ENCODE measurements at places on chromosomes 12 and 14.

DNA sequence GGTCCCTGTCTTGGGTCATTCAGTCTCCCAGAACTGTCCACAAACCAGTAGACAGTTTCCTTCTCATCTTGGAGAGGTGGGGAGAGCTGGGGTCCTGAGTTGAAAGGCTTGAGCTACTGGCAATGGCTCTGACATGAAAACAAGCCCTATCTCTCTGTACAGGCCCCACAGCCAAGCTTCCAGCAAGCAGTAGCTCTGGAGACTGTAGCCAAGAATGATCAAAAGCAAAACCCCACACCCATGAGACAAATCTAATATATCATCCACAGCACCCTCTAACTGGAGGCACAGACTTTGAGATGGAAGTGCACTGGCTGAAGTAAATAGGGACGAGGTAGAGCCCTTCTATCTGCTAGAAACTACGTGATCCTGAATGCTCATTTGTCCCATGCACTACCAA lies 40.9 kb downstream of the RERG start:
- no peak for DNase-seq

DNA sequence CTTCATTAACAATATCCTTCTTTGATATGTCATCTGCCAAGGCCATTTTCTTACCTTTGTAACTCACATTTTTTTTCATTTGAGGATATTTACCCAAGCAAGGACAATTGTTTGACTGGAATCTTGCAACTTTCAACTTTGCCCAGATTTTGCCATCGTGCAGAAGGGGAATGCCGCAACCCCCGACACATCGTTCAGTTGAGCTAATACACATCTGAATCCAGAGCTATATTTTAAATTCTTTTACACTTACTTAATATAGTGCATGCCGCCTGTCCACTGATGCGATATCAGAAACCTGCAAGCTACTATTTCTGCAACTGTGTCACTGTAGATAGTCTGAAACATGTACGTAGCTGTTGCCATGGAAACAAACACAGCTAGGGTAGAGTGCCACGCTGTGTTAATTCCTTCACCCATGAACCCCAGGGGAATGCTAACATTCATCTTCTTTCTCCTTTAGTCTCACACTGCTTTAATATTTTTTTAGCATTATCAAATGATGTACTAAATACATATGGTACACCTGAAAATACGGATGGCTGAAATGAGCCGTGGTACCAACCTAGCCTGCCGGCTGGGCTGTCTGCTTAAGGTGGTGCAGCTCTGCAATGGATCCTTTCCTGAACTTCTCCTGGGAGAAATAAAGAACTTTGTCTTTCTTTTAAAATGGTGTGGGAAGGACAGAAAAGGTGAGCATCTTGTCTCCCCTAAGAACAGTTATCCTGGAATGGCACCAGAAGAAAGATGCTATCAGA lies 77.0 kb upstream of the FOXN3 start:
- no peak for DNase-seq

- DNase-seq = no peak
Measured at GRCh38 chr12:12553208-12553785, 9.4 kb downstream of the DUSP16 start.

GRCh38 chr12:12201274-12201758 lies 65.5 kb downstream of the LRP6 start:
- DNase-seq = no peak

DNA sequence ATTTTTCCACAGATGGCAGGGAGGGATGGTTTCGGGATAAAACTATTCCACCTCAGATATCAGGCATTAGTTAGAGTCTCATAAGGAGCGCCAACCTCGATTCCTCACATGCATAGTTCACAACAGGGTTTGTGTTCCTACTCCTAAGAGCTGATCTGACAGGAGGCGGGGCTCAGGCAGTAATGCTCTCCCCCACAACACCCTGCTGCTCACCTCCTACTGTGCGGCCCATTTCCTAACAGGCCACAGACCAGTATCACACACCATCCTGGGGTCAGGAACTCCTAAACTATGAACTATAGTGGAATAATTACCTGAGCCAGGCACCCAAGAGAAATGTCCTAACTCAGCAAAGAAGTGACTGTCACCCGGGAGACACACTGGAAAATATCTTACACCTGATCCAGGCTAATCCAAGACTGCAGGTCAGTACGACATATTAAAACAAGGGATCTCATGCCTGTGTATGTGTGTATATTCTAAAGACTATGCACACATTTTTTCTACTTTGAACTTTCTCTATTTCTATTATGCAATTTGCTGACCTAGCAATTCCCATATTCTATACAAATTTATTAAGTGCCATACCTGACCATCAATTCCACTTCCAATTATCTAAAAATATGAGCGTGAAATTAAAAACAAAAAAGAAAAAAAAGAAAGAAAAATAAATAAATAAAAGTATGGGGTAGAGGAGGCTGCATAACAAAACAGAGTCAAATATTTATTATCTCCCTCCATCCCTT lies 4.7 kb downstream of the NAA25 start:
- DNase-seq = no peak

DNA sequence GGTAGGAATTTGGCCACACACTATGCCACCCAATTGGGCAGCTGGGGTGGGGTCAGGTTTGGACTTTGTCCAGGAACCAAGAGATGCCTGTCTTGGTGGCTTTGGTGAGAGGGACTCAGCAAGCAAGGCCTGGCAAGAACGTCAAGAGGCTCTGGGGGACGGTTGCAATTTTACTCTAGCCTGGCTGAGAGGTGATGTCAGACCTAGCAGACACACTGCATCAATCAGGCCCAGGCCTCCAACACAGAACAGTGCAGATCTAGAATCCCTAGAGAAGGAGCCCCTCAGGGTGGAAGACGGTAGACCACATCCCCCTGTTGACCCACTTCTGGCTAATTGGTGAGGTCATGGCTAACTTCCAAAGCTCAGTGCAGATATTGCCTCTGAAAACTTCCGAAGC lies 1.6 kb upstream of the UNC119B start:
- no peak for DNase-seq

DNA sequence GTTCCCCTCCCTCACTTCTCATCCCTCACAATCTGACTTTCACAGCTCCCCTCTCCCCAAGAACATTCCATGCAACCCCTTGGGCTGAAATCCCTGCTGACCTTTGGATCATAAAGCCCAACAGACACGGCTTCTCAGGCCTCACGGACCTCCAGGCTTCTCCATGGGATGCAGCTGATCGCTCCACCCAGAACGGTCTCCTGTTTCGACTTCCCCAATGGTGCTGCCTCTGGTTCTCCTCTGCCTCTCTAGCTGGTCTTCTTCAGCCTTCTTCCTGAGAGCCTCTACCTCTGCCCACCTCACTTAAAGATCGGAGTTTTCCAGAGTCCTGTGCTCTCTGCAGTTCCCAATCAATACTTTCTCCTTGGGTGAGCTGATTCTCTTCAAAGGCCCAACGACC lies 17.8 kb upstream of the PRMT8 start:
- DNase-seq = no peak

DNA sequence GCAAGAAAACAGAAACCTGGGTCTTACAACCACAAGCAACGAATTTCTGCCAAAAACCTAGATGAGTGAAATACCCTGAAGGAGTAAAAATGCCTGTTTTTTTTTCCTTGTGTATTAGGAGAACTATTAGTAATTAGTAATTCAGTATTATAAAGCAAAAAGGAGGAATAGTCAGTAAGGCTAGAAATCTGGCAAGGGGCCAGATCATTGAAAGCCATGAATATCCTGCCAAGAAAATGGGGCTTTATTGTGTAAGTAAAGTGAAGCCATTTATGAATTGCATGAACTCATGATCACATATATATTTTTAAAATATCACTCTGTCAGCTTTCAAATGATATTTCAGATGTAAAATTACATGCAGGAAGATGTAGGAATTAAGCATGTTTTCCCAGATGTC lies 57.9 kb downstream of the TXNDC16 start:
- no peak for DNase-seq

DNA sequence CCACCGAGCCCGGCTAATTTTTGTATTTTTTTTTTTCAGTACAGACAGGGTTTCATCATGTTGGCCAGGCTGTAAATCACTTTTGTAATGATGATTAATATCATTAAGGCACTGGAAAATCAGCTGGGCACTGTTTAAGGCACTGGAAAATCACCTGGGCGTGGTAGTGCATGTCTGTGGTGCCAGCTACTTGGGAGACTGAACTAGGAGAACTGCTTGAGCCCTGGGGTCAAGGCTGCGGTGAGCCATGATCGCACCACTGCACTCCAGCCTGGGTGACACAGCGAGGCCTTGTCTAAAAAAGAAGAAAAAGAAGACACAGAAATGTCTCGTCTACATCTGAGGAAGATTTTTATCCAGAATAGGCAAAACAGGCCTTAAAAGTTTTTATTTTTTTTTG lies 12.7 kb downstream of the SLC11A2 start:
- DNase-seq = no peak

- DNase-seq = no peak
Measured at GRCh38 chr12:89651192-89651591, 57.4 kb downstream of the ATP2B1 start.

- no peak for DNase-seq
Measured at GRCh38 chr12:23099104-23099503, 474.1 kb downstream of the ETNK1 start.
